Stimulated activated CD4-positive, alpha-beta T cell treated with anti-CD3 and anti-CD28 coated beads, TNF-alpha, amount 100 ng/mL, for 24 hours (primary cell): ENCODE measurements at places on chromosomes 7 and 10.

DNA sequence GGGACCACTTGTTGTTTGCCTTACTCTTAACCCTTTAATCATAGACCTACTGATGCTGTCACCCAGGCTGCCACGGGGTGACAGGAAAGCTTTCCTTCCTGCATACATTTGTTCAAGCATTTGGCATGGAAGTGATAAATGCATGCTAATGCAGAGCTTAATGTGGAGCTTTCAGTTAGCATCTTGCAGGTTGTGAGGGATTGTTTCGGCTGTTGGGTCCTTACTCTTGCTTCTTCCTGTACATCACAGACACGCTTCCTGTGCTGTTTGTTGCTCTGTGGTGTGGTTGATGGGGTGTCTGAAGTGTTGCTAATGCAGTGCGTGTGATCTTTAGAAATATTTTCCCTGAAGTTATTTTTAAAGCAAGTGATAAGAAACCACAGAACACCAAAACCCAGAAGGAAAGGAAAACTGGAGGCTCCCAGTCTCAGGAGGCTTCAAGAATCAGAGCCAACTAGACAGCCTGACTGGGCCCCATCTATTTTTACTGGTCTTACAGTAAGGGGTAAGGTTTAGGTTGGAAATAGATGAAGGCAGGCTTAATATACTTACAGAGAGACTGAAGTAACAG lies 143.1 kb downstream of the CHN2 start:
- no peak for DNase-seq

DNA sequence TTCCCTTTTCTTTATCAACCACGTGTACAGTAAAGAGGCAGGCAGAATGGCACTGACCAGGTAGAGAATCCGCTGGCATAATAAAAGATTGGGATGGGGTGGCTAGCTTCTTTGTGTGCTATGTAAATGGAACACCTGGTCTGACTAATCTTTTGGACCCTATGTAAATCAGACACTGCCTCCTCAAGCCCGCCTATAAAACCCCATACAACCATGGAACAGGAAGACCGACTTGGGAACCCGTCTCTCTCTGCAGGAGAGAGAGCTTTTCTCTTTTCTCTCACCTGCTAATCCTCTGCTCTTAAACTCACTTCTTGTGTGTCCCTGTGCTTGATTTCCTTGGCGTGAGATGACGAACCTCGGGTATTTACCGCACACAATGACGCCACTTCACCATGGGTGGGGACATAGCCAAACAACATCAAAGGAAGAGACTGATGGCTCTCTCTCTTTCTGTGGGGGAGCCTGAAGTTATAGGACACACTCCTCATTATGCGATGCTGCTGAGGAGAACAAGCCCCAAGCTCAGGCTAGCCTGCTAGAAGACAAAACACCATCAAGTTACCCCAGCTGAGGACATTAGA lies 94.2 kb downstream of the ARL5B start:
- no peak for DNase-seq

- DNase-seq: no peak
Measured at GRCh38 chr7:100141555-100141949, 7.2 kb upstream of the LAMTOR4 start.

DNA sequence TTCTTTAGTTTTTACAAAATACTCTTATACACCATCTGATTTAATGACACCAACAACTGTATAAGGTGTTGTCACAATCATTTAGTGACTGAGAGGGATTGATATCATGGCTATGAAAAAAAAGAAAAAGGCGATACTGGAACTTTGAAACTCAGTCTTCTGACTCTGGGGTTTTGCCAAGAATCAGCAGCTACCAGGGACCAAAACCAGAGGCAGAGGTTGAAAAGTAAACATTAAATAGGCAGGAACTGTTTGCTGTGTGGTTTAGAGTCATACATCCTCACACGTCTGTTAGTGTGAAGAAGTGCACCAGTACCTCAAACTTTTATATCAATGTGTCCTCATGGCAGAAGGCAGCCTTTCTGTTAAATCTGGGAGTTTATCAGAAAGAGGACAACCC lies 19.9 kb upstream of the GGCT start:
- DNase-seq: no peak

- DNase-seq: no peak
Measured at GRCh38 chr7:151246102-151246850, 2.2 kb downstream of the SMARCD3 start.
